ENCODE measurements at places on chromosomes 12 and 14. TPM values are rescaled to one million over a fixed set of nuclear protein-coding genes. Genes with fewer than 3 reads are reported as not detected.

CISTR gene
- total RNA-seq = not detected

CYP46A1 gene
- 0.18 TPM for total RNA-seq

DNA sequence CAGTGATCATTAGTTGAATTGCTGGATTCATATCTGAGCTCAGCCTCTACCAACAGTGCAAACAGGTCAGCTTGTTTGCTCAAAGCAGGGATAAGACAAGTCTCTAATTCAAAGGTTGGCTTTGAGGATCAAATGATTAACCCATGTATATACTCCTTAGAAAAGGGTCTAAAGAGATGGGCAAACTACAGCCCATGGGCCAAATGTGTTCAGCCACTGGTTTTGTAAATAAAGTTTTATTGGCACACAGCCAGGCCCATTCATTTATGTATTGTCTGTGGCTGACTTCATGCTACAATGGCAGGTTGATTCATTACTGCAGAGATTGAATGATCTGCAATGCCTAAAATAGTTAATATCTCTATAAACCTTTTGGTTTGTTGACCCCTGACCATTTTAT is 3.1 kb downstream of the SERPINA4 start:
- no peak for DNase-seq
- H3K4me1 ChIP-seq = peaks cover 14% of the 10 kb centered on the region
- no peaks in the 10 kb centered on the region for H3K36me3 ChIP-seq
- no peak overlapping the region for H3K27ac ChIP-seq

PLEKHD1 gene
- total RNA-seq = not detected

DNA sequence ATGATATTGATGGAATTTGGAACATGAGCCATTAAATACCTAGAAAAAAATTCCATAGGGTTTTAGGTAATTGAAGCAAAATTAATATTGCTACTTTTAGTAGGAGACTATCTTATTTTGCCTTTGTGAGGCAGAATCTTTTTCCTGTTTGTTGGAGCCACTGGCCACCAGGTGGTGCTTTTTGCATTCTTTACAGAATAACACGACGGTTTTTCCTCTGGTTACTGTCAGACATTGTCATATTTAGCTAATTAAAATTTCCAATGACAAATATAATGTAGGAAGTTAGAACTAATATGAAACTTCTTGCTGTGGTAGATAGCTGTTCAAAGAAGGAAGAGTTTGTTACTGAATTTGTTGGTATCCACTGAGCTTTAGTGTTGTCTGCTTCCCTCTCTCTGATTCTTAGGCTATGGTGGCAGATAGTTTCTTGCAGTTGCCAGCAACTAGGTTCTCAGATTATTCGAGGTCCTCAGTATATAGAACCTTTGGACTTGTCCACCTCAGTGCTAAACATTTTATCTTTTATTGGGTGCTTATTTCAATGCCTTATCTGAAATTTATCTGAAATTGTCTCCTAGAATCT is 25.7 kb downstream of the RAB21 start:
- no peak for DNase-seq
- no peak overlapping the region for H3K4me3 ChIP-seq
- peak overlapping the region; percentile 13 for H3K27ac ChIP-seq
- no peaks in the 10 kb centered on the region for H3K4me1 ChIP-seq

GRCh38 chr14:52333823-52334657 is 19.9 kb downstream of the PTGER2 start:
- no peaks in the 10 kb centered on the region for H3K36me3 ChIP-seq
- H3K4me1 ChIP-seq = no peaks in the 10 kb centered on the region
- H3K27ac ChIP-seq = no peak overlapping the region
- no peak for DNase-seq

TEX52 gene
- total RNA-seq = not detected

GRCh38 chr14:101064121-101064661 is 160.7 kb upstream of the RTL1 start:
- H3K36me3 ChIP-seq = no peaks in the 10 kb centered on the region
- DNase-seq = no peak
- no peaks in the 10 kb centered on the region for H3K27me3 ChIP-seq

DNA sequence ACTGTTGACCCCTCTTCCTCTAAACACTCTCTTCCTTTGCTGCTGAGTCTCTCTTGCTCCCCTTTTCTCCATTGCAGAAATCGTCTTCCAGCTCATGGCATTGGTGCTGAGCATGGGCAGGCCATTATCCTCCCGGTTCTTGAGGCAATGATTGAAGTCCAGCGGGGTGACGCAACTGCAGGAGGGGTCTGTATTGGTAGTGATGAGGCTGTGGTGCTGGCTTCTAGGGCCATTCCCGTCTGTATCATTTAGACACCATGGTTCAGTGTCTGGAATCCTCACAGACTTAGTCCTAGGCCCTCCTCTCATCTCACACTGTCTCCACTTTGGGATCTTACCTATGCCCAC is 720 bp upstream of the SLC22A17 start:
- no peak overlapping the region for H3K4me3 ChIP-seq
- H3K27ac ChIP-seq = no peak overlapping the region
- no peaks in the 10 kb centered on the region for H3K36me3 ChIP-seq
- no peak for DNase-seq
- peaks cover 15% of the 10 kb centered on the region for H3K4me1 ChIP-seq
- H3K27me3 ChIP-seq = peaks cover 24% of the 10 kb centered on the region

- DNase-seq = peak; percentile 78
- peaks cover 25% of the 10 kb centered on the region for H3K4me1 ChIP-seq
- H3K4me3 ChIP-seq = no peak overlapping the region
- no peaks in the 10 kb centered on the region for H3K36me3 ChIP-seq
- no peaks in the 10 kb centered on the region for H3K27me3 ChIP-seq
These were observed 36.5 kb downstream of the CMKLR1 start for GRCh38 chr12:108302403-108303311.

- H3K4me3 ChIP-seq = no peak overlapping the region
- no peak overlapping the region for H3K27ac ChIP-seq
- no peaks in the 10 kb centered on the region for H3K27me3 ChIP-seq
- no peaks in the 10 kb centered on the region for H3K4me1 ChIP-seq
- no peak for DNase-seq
These were observed 340.6 kb downstream of the GXYLT1 start for GRCh38 chr12:41804026-41804425.

B3GNT4 gene
- not detected for total RNA-seq

GRCh38 chr12:43289426-43289801 is 262.6 kb downstream of the ADAMTS20 start:
- H3K4me1 ChIP-seq = no peaks in the 10 kb centered on the region
- H3K27me3 ChIP-seq = peaks cover 2% of the 10 kb centered on the region

GRCh38 chr12:121713793-121714192 is 1.2 kb downstream of the TMEM120B start:
- no peaks in the 10 kb centered on the region for H3K36me3 ChIP-seq
- no peak for DNase-seq
- H3K27me3 ChIP-seq = no peaks in the 10 kb centered on the region
- peaks cover 48% of the 10 kb centered on the region for H3K4me1 ChIP-seq
- peak overlapping the region; percentile 91 for H3K4me3 ChIP-seq
- peak overlapping the region; percentile 98 for H3K27ac ChIP-seq

- H3K4me1 ChIP-seq = peaks cover 9% of the 10 kb centered on the region
- H3K36me3 ChIP-seq = no peaks in the 10 kb centered on the region
- peaks cover 17% of the 10 kb centered on the region for H3K27me3 ChIP-seq
- H3K27ac ChIP-seq = peak overlapping the region; percentile 46
These were observed 979 bp downstream of the LTBP2 start for GRCh38 chr14:74610866-74611649.

BIN2 gene
- 1.3 TPM for total RNA-seq

DNA sequence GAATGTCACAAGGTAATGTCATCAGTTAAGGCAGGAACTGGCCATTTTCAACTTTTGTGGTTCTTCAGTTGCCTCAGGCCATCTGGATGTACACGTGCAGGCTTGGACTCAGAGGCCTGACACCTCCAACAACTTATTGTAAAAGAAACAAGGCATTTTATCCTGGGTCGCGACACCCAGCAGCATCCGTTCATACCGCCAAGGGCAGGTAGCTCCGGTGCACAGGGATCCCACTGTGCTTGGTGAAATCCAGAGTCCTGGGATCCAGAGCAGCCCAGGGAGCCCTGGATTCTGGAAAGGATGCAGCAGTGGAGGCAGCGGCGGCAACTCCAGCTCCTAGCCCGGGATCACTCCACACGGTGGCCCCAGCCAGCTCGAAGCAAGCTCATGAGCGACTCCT is 380.9 kb upstream of the STXBP6 start:
- H3K4me3 ChIP-seq = no peak overlapping the region
- DNase-seq = no peak

NXPH4 gene
- not detected for total RNA-seq

- no peak for DNase-seq
- no peak overlapping the region for H3K4me3 ChIP-seq
- H3K36me3 ChIP-seq = no peaks in the 10 kb centered on the region
- peaks cover 15% of the 10 kb centered on the region for H3K4me1 ChIP-seq
These were observed 18.5 kb upstream of the EML1 start for GRCh38 chr14:99774556-99775307.

- H3K27me3 ChIP-seq = no peaks in the 10 kb centered on the region
- no peak for DNase-seq
- H3K36me3 ChIP-seq = no peaks in the 10 kb centered on the region
- no peak overlapping the region for H3K4me3 ChIP-seq
- H3K27ac ChIP-seq = no peak overlapping the region
These were observed 117.3 kb downstream of the BICD1 start for GRCh38 chr12:32223941-32224340.

- no peak overlapping the region for H3K4me3 ChIP-seq
- H3K36me3 ChIP-seq = no peaks in the 10 kb centered on the region
- no peaks in the 10 kb centered on the region for H3K4me1 ChIP-seq
- no peak for DNase-seq
These were observed 32.6 kb upstream of the FGD4 start for GRCh38 chr12:32366714-32367113.

- no peak for DNase-seq
- H3K27me3 ChIP-seq = no peaks in the 10 kb centered on the region
- H3K4me3 ChIP-seq = no peak overlapping the region
These were observed 14.2 kb downstream of the ATXN2 start for GRCh38 chr12:111584959-111585358.

- H3K4me3 ChIP-seq = no peak overlapping the region
- H3K27ac ChIP-seq = no peak overlapping the region
- DNase-seq = no peak
- H3K4me1 ChIP-seq = peaks cover 7% of the 10 kb centered on the region
- H3K36me3 ChIP-seq = no peaks in the 10 kb centered on the region
These were observed 112.8 kb downstream of the DACT1 start for GRCh38 chr14:58750321-58751269.

DNA sequence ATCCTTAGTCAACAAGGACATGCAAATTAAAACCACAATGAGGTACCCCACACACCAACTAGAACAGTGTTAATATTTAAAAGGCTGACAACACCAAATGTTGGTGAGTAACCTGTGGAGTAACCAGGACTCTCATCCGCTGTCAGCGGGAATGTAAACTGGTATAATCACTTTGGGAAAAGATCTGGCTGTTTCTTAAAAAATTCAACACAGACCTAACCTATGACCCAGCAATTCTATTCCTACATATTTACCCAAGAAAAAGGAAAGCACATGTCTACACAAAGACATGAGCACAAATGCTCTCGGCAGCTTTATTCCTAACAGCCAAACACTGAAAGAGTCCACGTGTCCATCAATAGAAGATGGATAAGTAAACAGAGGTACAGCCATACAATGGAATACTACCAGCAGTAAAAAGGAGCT is 26.6 kb downstream of the NRDE2 start:
- no peak for DNase-seq
- H3K27me3 ChIP-seq = no peaks in the 10 kb centered on the region
- H3K4me1 ChIP-seq = peaks cover 20% of the 10 kb centered on the region
- H3K4me3 ChIP-seq = no peak overlapping the region
- H3K36me3 ChIP-seq = no peaks in the 10 kb centered on the region

POTEM gene
- total RNA-seq = not detected

GRCh38 chr12:113320401-113320800 is 14.5 kb downstream of the SLC8B1 start:
- no peak overlapping the region for H3K27ac ChIP-seq
- DNase-seq = no peak
- no peaks in the 10 kb centered on the region for H3K4me1 ChIP-seq
- H3K36me3 ChIP-seq = peaks cover 50% of the 10 kb centered on the region
- H3K27me3 ChIP-seq = no peaks in the 10 kb centered on the region

GRCh38 chr12:49877066-49877465 is 26.6 kb downstream of the FAIM2 start:
- no peak for DNase-seq
- no peak overlapping the region for H3K27ac ChIP-seq
- no peaks in the 10 kb centered on the region for H3K27me3 ChIP-seq

DNA sequence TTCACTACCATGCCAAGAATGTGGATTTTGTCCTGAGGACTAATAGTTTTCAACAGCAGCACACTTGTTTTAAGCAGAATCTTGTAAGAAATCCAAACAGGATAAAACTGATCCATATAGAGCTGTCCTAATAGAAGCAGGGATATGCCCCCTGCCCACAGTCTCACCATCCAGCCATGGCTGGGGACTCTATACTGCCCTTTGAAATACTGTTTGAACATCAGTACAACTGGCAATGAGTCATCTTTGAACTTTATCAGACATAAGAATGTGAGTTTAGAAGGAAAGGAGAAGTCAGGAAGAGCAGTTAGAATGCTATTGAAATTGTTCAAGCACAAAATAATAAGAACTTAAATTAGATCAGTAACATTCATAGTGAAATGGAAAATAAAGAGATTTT is 3.8 kb upstream of the C12orf42 start:
- H3K36me3 ChIP-seq = no peaks in the 10 kb centered on the region
- H3K4me1 ChIP-seq = peaks cover 9% of the 10 kb centered on the region
- H3K27ac ChIP-seq = no peak overlapping the region
- no peak overlapping the region for H3K4me3 ChIP-seq
- no peak for DNase-seq

IAPP gene
- not detected for total RNA-seq

DNA sequence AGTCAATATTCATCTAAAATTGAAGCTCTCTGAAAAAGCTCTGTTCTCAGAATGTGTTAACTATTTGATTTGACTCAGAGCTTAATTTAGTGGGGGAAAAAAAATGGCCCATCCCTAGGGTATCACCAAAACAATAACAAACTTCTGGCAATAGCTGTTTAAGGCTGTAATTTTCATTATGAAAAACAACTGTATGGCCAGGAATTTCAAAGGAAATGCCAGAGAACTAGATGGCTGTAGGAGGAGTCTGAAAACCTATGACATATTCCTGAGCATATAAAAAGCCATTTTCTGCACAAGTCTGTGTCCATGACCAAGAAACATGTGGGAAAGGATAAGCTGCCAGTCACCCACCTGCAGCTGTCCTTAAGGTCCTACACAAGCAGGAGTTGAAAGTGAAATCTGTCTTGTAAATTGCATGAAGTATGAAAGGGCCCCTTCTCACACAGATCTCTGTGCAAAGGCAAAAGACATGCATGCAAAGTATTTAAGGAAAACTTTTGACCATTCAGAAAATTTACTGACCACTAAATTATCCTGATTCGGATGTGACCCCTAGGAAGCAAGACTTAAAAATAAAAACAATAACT is 299.1 kb downstream of the BTG1 start:
- no peaks in the 10 kb centered on the region for H3K36me3 ChIP-seq
- H3K27me3 ChIP-seq = no peaks in the 10 kb centered on the region
- H3K4me3 ChIP-seq = no peak overlapping the region
- no peak overlapping the region for H3K27ac ChIP-seq

GRCh38 chr14:94446126-94446525 is 6.5 kb downstream of the SERPINA11 start:
- peaks cover 4% of the 10 kb centered on the region for H3K27me3 ChIP-seq
- H3K4me1 ChIP-seq = no peaks in the 10 kb centered on the region
- no peak overlapping the region for H3K27ac ChIP-seq

RILPL1 gene
- total RNA-seq = 35.6 TPM

- H3K4me1 ChIP-seq = no peaks in the 10 kb centered on the region
- no peak overlapping the region for H3K4me3 ChIP-seq
- no peaks in the 10 kb centered on the region for H3K36me3 ChIP-seq
- peaks cover 8% of the 10 kb centered on the region for H3K27me3 ChIP-seq
These were observed 161.5 kb upstream of the FKBP4 start for GRCh38 chr12:2633176-2633824.

- no peak for DNase-seq
- H3K4me1 ChIP-seq = peaks cover 9% of the 10 kb centered on the region
- peaks cover 5% of the 10 kb centered on the region for H3K36me3 ChIP-seq
- H3K27me3 ChIP-seq = no peaks in the 10 kb centered on the region
These were observed 7.7 kb downstream of the ATF7IP start for GRCh38 chr12:14373217-14373616.

GLT1D1 gene
- 3.2 TPM for total RNA-seq
